Stimulated activated CD4-positive, alpha-beta T cell treated with anti-CD3 and anti-CD28 coated beads, Interleukin-2, amount 100 ng/mL, for 24 hours (primary cell): ENCODE measurements at places on chromosomes 3 and 15.

- no peak for DNase-seq
These were observed 23.4 kb downstream of the DZIP1L start for GRCh38 chr3:138092023-138092422.

GRCh38 chr15:72057548-72058091 is 60.3 kb downstream of the MYO9A start:
- no peak for DNase-seq

DNA sequence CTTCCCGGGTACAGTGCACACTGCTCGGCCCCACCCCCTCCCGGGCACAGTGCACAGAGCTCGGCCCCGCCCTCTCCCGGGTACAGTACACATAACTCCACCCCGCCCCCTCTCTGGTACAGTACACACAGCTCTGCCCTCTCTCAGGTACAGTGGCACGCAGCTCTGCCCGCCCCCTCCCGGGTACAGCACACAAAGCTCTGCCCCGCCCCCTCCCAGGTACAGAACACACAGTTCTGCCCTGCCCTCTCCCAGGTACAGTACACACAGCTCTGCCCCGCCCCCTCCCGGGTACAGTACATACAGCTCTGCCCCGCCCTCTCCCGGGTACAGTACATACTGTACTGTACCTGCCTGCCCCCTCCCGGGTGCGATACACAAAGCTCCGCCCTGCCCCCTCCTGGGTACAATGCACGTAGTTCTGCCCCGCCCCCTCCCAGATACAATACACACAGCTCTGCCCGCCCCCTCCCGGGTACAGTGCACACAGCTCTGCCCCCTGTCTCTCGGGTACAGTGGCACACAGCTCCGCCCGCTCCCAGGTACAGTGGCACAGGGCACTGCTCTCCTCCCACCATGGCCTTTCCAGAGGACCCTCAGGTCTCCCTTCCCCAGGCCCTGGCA is 16.4 kb upstream of the PRR20G start:
- DNase-seq: no peak

DNA sequence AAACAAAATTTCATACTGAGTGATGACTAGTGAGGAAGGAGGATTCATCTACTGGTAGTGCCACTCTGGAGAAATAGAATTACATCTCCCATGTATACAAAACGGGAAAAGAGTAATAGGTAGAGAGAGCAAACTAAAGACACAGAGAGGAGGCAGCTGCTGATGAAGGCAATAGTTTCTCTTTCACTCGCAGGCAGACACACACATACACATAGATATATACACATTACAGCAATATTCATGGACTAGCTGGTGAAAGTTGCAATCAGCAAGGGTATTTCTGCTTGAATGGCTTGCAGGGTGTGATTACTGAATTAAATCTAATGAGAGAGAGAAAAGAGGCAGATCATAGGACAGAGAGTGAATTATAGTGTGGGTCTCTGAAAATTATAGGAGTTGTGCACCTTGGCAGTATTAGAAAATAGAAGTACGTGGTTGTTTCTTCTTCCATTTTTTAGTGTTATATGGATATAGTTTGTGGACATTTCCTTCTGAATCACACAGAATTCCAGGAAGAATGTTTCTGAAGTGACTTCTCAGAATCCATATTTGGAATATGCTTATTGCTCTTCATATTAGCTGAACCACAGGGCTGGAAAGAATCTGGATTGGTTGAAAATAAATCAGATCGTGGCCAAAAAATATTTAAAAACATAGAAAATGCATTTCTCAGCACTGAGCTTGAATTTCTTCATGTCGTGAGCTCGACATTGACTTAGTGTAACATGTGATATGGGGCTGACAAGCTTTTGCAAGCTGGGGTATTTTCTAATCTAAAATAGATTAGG is 991.2 kb downstream of the TUSC7 start:
- DNase-seq: no peak
